ENCODE measurements at places on chromosomes 16 and 17. TPM values are rescaled to one million over a fixed set of nuclear protein-coding genes. Genes with fewer than 3 reads are reported as not detected.
A peak's percentile ranks its signal among the peaks of the same experiment; 100 is the strongest.

CCL16 gene
- total RNA-seq: not detected

PRR29 gene
- 0.28 TPM for total RNA-seq

GIT1 gene
- 35.7 TPM for total RNA-seq

ACE gene
- 0.68 TPM for total RNA-seq

EPOP gene
- 2.8 TPM for total RNA-seq

CCT6B gene
- total RNA-seq: 2.1 TPM

GRCh38 chr16:71869089-71869488 lies 14.9 kb downstream of the ZNF821 start:
- DNase-seq: no peak
- H3K27me3 ChIP-seq: no peaks in the 10 kb centered on the region
- H3K4me3 ChIP-seq: no peak overlapping the region
- H3K27ac ChIP-seq: no peak overlapping the region
- peaks cover 24% of the 10 kb centered on the region for H3K36me3 ChIP-seq

- H3K4me3 ChIP-seq: no peak overlapping the region
- DNase-seq: no peak
- H3K4me1 ChIP-seq: peaks cover 78% of the 10 kb centered on the region
- peaks cover 4% of the 10 kb centered on the region for H3K36me3 ChIP-seq
- peak overlapping the region; percentile 95 for H3K27ac ChIP-seq
These were observed 90.3 kb downstream of the C16orf95 start for GRCh38 chr16:87226926-87227295.

DNA sequence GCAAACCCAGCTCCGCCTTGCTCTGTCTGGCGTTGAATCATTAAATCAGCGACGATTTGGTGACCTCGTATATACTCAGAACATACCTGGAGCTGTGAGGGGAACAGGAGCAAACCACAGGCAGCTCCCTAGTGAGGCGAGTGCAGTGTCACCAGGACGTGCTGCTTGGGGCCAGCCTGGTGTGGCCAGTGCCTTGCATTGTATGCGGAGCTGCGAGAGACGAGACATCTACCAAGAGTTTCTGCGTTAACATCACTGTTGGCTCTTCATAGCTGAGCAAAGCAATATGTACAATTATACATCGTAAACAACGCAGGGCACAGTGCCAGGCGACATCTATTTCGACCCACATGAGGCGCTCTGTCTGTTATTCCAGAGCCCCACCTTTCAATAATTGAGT lies 27.9 kb downstream of the MINK1 start:
- H3K27ac ChIP-seq: no peak overlapping the region
- H3K4me3 ChIP-seq: no peak overlapping the region
- H3K4me1 ChIP-seq: peaks cover 30% of the 10 kb centered on the region
- peaks cover 4% of the 10 kb centered on the region for H3K36me3 ChIP-seq
- DNase-seq: no peak

GRCh38 chr17:73934696-73935095 lies 268.8 kb upstream of the RPL38 start:
- no peak overlapping the region for H3K27ac ChIP-seq
- H3K27me3 ChIP-seq: peaks cover 6% of the 10 kb centered on the region
- DNase-seq: no peak
- H3K4me1 ChIP-seq: peaks cover 6% of the 10 kb centered on the region
- no peaks in the 10 kb centered on the region for H3K36me3 ChIP-seq

- no peaks in the 10 kb centered on the region for H3K36me3 ChIP-seq
- H3K27ac ChIP-seq: peak within 1 kb of the TSS; percentile 49
- peaks cover 5% of the 10 kb centered on the region for H3K27me3 ChIP-seq
- DNase-seq: peak; percentile 79
- peaks cover 50% of the 10 kb centered on the region for H3K4me1 ChIP-seq
These were observed at the start of gene RRAD for GRCh38 chr16:66925322-66925840. TSS of gene RRAD (minus strand) at chr16:66925535. CDS start at chr16:66925179, 356 bp downstream.

GRCh38 chr17:48347177-48347576 lies 82.8 kb downstream of the SKAP1 start:
- H3K4me1 ChIP-seq: no peaks in the 10 kb centered on the region
- no peaks in the 10 kb centered on the region for H3K36me3 ChIP-seq
- DNase-seq: no peak
- no peak overlapping the region for H3K4me3 ChIP-seq
- no peak overlapping the region for H3K27ac ChIP-seq

- H3K27ac ChIP-seq: no peak overlapping the region
- H3K4me1 ChIP-seq: peaks cover 4% of the 10 kb centered on the region
- no peaks in the 10 kb centered on the region for H3K36me3 ChIP-seq
- no peaks in the 10 kb centered on the region for H3K27me3 ChIP-seq
These were observed 30.6 kb downstream of the RPTOR start for GRCh38 chr17:80575057-80575875.

- no peak for DNase-seq
- no peak overlapping the region for H3K4me3 ChIP-seq
- peaks cover 21% of the 10 kb centered on the region for H3K36me3 ChIP-seq
These were observed 14.6 kb downstream of the BBS2 start for GRCh38 chr16:56505181-56505580.

DNA sequence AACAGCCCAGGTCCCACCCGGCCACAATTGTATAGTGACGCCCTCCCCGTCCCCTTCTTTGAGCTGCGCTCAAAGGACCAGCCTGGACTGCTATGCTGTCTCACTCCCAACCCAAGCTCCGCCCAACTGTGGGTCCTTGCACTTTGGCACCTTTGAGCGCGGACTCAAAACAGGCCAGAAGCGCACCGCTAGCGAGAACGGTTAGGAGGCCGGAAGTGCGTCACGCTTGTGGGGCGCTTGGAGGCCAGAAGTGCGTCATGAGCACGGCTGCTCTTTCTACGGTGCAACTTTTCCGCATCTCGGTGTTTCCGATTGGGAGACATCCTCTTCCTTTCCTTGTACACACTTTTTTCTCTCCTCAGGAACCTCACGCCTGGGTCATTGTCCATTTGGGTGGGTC lies at the start of gene ZNF19:
Gene ZNF19 (minus strand): TSS at position 203 of the 400 bp plus-strand sequence. CDS start 7,210 bp downstream, outside the sequence.
- no peak for DNase-seq
- H3K4me1 ChIP-seq: peaks cover 6% of the 10 kb centered on the region
- H3K27me3 ChIP-seq: peaks cover 9% of the 10 kb centered on the region

GRCh38 chr17:72334205-72334604 lies 213.4 kb downstream of the SOX9 start:
- peaks cover 1% of the 10 kb centered on the region for H3K27me3 ChIP-seq
- H3K4me1 ChIP-seq: peaks cover 13% of the 10 kb centered on the region
- no peaks in the 10 kb centered on the region for H3K36me3 ChIP-seq

GRCh38 chr16:85536073-85536410 lies 77.1 kb upstream of the GSE1 start:
- no peaks in the 10 kb centered on the region for H3K36me3 ChIP-seq
- no peak for DNase-seq
- no peaks in the 10 kb centered on the region for H3K27me3 ChIP-seq
- H3K4me3 ChIP-seq: no peak overlapping the region
- no peak overlapping the region for H3K27ac ChIP-seq
- H3K4me1 ChIP-seq: peaks cover 6% of the 10 kb centered on the region

DNA sequence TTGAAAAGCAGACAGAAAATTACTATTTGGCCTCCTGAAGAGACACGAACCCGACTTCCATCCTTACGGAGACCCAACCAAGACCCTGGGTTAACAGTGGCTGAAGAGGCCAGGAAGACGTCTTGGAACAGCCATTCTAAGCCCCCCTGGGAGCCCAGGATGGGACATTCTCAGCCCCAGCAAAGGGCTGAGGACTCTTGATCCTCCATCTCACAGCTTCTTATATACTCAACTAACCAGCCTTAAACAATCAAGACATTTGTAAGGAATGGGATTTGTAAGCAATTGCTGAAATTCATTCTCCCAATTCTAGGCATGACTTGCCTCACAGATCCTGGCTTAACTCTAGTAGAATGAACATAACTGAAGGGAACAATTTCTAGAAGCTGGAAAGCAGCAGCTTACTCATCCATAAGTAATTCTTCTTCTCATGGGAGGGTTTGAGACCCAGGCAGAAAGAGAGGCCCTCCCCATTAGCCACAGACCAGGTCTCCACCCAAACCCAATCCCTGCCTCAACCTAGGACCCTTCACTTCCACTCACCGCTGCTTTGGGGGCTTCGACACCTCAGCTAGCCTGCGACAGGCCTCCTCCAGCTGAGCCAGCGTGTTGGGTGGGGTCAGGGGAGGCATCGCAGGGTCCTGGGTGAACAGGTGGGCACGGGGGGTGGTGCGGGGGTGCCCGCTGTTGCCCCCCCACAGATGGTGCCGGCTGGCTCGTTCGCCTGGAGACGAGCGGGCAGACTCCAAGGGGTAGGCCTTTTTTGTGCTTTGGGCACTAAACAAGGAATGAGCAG lies 25.5 kb downstream of the AXIN2 start:
- H3K36me3 ChIP-seq: peaks cover 16% of the 10 kb centered on the region
- peaks cover 30% of the 10 kb centered on the region for H3K4me1 ChIP-seq
- H3K27me3 ChIP-seq: no peaks in the 10 kb centered on the region
- no peak overlapping the region for H3K4me3 ChIP-seq
- no peak overlapping the region for H3K27ac ChIP-seq

DNA sequence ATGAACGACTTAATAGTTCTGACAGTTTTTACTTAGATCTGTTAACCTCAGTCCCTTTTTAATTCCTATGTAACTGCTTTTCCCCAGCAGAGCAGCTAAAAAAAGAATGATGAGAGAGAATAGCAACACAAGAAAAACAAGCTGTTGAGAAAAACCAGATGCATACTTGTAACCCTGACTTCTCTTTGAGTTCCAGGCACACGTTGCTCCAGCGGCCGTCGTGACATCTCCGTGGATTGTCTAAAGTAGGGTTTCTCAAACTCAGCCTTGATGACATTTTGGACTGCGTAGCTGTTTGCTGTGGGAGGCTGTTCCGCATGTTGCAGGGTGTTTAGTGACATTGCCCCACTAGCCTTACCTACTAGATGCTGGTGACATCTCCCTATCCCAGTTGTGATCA lies 324.0 kb downstream of the SNX29 start:
- H3K4me3 ChIP-seq: no peak overlapping the region
- no peaks in the 10 kb centered on the region for H3K36me3 ChIP-seq
- H3K27me3 ChIP-seq: no peaks in the 10 kb centered on the region
- no peak overlapping the region for H3K27ac ChIP-seq
- DNase-seq: no peak

DNA sequence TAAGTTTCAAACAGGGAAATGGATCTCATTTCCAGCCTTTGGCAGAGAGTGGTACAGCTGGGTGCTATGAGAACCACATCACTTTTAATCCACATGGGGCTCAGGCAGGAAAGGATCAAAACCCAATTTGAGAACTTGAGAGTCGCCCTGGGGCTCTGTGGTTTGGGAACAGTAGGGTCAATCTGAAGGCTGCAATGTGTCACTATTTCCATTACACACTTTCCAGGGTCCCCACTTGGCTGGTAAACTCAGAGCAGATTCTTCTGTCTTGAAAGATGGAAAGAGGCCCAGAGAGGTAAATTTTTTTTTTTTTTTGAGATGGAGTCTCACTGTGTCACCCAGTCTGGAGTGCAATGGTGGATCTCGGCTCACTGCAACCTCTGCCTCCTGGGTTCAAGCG lies 6.7 kb upstream of the HIGD1B start:
- DNase-seq: no peak
- H3K4me1 ChIP-seq: peaks cover 28% of the 10 kb centered on the region
- no peaks in the 10 kb centered on the region for H3K27me3 ChIP-seq

Data from chondrocyte (in vitro differentiated cells).